SK-N-SH treated with all-trans-retinoic acid at 6 μM for 48 hours (cell line): ENCODE measurements at places on chromosomes 12 and 14.

DNA sequence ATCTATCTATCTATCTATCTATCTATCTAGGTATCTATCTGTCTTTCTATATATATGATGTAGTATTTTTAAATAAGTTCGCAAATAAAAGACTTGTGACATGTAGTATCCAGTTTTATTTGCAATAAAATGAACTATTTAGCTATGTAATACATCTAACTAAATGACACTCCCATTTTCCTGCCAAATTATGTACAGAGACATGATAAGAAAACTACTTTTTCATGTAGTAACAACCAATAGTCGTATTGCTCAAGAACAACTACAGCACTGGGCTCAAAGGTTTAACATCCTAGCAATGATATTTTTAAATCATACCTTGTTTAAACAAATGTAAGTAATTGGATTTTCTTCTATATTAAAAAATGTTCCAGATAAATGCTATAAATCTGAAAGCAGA is 55.5 kb upstream of the FLRT2 start:
- ATAC-seq, result no peak

GRCh38 chr12:111100003-111100402 is 179.6 kb upstream of the MYL2 start:
- ATAC-seq, result no peak

DNA sequence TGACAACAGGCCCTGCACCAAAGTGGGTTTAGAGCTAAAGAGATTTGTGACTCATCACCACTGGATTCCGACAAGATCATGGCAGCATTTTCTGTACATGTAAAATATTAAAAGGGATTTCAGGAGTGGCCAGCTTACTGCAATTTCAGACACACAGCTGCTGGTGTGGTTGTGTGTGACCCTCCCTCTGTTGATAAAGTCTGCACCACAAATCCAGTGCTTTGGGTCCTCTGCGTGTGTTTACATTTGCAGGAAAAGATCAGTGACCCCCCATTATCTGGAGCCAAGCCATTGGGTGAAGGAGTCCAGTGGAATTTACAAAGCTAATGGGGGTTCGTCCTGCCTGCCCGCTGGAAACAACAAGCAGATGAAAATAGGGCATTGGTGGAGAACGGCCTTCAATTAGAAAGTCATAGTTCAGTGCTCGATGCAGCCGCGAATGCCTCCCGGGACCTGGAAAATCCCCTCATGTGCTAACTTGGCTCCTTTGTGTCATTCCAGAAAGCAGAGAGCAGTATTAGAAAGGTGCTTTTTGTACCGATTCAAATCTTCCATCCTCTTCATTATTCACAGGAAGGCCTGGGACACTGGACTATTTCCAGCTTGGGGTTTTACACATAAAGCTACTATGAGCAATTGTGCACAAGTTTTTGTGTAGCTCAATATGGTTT is 188.5 kb upstream of the TMEM132C start:
- ATAC-seq, result no peak

DNA sequence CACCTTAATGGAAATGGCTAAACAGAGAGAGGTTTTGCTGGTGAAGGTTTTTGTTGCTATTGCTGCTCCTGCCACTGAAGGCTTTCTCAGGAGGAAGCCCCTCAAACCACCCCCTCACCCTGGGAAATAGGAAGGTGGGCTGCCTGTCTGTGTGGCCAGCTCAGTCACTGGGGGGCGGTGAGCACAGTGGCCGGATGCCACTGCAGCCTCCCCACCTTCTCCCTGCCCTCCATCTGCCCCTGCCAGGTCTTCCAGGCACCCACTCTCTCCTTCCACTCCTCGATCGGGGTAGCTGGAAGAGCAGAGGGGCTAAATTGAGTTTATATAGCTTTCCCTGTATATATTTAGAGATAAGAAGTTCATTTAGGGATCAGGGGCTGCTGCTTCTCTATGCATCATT is 80.8 kb downstream of the PAPOLA start:
- ATAC-seq, result no peak

- ATAC-seq, result no peak
Observed at GRCh38 chr14:95468448-95469133, 47.9 kb downstream of the SYNE3 start.

DNA sequence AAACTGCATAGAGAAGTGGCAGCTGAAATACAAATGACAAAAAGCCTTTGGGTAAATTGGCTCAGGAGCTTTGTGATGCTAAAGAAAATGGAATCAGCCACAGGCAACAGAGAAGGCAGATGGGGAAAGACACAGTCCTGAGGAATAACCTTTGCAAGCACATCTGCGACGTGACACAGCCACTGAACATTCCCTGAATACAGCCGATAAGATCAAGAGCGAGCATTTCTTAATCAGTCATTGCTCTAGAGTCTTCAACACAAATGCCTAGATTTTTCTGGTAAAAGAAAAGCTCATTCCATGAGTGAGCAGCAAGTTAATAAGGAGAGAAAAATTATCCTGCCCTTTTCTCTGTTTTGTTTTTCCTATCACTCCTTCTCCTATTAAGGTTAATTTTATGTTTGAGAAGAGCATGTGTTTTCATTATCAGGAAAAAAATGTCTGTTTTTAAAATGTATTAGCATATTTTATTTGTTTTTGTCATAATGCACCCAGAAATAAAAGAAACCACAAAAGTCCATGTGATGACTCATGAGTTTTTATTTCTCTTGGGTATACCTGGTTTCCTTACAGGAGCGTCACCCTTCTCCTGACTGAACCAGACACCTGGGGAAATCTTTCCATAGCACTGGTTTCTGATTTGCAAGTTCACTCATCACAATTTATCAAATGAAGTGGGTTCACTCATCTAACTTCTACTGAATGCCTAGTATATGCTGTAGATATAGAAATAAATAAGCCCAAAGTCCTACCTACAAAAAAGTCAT is 45.4 kb upstream of the PCED1B start:
- peak; percentile 33; the same call in 2 of the 3 replicates for ATAC-seq

DNA sequence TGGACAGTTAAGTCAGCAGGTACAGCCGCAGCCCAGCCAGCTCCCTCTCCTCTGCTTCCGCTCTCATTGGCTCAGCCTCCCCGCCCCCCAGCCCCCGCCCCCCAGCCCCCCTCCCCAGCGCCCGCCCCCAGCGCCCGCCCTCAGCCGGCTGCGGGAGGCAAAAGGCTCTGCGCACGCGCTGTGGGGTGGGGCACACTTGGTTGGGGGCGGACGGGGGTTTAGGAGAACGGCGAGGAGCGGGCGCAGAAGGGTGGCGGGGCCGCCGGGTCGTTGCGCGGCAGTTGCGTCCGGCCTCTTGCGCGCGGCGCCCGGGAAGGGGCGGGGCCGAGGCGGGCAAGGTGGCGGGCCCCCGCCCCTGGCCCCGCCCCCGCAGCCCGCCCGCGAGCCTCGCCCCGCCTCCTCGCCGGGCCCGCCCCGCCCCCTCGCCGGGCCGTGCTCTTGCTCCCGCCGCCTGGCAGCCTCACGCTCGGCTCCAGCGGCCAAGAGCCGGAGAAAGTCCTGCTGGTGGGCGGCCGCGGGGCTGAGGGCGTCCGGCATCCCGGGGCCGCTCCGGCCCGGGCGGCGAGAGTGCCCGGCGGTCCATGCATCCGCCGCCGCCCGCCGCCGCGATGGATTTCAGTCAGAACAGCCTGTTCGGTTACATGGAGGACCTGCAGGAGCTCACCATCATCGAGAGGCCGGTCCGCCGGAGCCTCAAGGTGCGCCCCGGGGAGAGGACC is at the start of gene PPP4R4:
Gene PPP4R4, plus strand, starts transcription at position 438 of the 719 bp plus-strand sequence. Its CDS starts 144 bp downstream, at position 582.
- peak; percentile 83 for ATAC-seq

DNA sequence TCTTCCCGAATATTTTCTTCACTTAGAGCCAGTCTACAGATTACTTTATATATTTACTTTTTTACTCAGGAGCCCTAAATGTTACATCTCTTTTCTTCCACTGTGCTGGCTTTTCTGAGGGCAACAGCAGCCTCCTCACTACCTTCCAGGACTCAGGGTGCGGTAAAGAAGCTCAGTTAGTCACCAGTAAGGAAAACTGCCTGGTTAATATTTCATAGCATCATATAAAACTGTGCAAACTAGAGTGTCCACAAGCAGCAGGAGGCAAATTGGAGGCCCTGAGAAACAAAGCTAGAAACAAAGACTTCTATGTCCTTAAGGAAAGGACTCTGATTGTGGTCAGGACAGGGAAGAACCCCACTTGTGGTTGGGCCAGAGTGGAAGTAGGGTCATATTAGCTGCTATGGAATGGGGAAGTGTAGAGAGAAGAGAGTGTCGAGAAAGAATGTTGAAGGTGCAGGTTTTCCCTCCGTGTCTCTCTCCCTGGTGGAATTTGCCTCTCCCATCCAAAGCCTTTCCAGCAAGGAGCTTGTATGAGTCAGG is 220.1 kb downstream of the SLC15A4 start:
- no peak for ATAC-seq

- ATAC-seq, result peak; percentile 68
Observed at GRCh38 chr12:19223695-19224094, 94.2 kb downstream of the PLEKHA5 start.

DNA sequence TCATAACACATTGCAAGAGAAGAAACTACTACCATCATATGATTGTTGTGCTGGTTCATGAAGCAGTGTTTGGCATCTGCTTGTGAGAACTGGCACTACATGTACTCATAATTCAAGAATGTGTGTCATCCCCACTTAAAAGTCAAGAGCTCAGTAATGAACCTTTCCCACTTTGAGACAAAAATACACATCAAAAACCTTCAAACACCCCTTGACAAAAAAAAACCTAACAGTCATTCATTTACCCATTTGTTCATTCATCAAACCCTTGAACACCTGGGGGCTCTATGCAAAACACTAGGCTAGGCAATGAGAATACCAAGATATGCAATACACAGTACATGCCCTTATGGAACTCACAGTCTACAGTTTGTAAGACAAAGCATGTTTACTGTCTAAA is 40.0 kb downstream of the KIF21A start:
- no peak for ATAC-seq

GRCh38 chr14:23521785-23522640 is 29.6 kb downstream of the ZFHX2 start:
- ATAC-seq, result no peak

DNA sequence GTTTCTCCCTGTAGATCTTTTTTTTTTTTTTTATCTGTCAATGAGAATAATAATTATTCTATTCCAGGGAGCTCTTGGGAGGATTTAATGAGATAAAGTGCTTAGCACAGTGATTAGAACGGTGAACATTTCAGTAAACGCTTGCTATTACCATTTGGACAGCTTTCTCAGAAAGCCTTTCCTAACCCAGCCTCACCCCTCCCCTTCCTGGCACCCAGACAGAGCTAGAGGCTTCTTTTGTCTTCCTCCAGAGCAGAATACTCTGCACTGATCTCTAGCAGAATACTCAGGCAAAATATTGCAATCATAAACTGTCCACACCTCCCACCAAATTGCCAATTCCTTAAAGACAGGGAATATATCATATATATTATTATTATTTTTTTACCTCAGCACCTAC is 66.6 kb downstream of the ERGIC2 start:
- no peak for ATAC-seq

DNA sequence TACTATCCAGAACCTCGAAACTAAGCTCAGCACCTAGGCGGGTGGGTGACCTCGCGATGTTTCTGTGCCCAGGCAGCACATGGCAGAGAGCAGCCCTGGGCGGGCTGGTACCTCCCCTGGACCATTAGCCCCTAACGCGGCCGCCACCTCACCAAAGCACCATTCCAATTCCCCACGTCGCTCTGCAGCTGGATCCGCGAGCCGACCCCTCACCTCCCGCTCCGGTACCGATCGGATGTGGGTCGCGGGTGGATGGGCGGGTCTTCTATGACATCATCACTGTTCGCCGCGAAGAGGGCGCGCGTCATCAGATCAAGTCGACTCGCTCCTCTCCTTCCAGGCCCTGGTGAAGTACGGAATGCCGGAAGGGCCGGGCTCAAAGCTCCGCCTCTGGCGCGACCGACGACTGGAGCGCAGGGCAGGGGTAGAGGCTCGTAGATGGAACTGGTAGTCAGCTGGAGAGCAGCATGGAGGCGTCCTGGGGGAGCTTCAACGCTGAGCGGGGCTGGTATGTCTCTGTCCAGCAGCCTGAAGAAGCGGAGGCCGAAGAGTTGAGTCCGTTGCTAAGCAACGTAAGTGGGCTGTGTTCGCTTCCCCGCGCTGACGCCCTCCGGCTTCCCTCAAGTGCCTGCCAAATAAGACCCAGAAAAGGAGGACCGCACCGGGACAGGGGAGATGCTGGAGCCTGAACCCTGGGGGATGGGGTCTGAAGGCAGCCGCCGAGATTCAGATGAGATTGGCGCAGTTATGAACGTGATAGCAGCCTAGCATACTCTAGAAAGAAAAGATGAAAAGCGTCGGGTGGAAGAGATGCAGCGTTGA is at the start of the genes SLC38A6 and TRMT5:
Gene SLC38A6, plus strand, starts transcription at position 435 of the 822 bp plus-strand sequence. Its CDS starts 33 bp downstream, at position 468.
Gene TRMT5, minus strand, starts transcription at position 269 of the 822 bp plus-strand sequence. Its CDS starts 106 bp downstream, at position 163.
- peak; percentile 97 for ATAC-seq

GRCh38 chr12:12744546-12745305 is 27.6 kb downstream of the CDKN1B start:
- no peak for ATAC-seq

GRCh38 chr12:127113945-127114344 is 1153.0 kb upstream of the TMEM132C start:
- no peak for ATAC-seq

- no peak for ATAC-seq
Observed at GRCh38 chr12:130707571-130707891, 8.6 kb downstream of the RIMBP2 start.

GRCh38 chr12:100721169-100721568 is 73.4 kb upstream of the ANO4 start:
- no peak for ATAC-seq

- no peak for ATAC-seq
Observed at GRCh38 chr12:8987163-8987562, 2.2 kb upstream of the KLRG1 start.

GRCh38 chr14:46581036-46581671 is 70.4 kb downstream of the RPL10L start:
- peak; percentile 38; the same call in 1 of the 3 replicates for ATAC-seq

GRCh38 chr14:32169191-32169590 is 32.7 kb upstream of the RNU6-7 start:
- no peak for ATAC-seq

DNA sequence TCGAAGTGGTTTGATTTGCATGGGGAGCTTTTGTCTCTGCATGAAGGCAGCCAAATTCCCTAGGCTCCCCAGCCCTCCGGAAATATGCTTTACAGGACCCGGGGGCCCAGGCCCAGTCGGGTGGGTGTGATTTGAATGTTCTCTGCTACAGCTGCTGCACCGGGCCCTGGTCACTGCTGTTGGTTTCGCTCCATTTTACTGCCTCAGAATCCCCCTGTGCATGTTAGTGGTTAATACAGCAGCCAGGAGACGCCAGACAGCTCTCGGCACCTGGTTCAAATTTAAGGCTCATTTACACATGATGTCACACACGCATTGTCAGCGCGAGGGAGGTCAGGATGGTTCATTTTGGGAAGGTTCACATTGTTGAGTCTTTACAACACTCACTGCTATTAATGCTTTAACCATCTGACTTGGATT is 99.6 kb downstream of the SLC38A6 start:
- peak; percentile 88 for ATAC-seq

DNA sequence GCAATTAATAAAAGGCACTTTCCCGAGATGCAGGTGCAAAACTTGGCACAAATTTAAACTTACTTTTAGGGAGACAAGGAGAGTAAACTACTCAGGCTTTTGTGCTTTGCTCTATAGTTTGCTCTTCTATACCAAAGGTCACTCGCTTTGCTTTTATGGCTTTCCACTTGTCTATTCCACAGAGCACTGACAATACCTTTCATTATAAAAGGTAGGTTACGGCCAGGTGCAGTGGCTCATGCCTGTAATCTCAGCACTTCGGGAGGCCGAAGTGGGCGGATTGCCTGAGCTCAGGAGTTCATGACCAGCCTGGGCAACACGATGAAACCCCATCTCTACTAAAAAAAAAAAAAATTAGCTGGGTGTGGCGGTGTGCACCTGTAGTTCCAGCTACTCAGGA is 32.9 kb downstream of the ALKBH1 start:
- no peak for ATAC-seq

GRCh38 chr14:30296931-30297405 is 262.0 kb upstream of the G2E3 start:
- peak; percentile 30; the same call in 1 of the 3 replicates for ATAC-seq

- ATAC-seq, result no peak
Observed at GRCh38 chr12:108099073-108099472, 30.0 kb upstream of the WSCD2 start.
